ENCODE measurements at places on chromosomes 11 and 22.

GRCh38 chr11:132264616-132265015, 894.2 kb downstream of the NTM start:
- no peak for DNase-seq

- DNase-seq: no peak
These were observed 29.3 kb downstream of the LINC01488 start for GRCh38 chr11:69510471-69511357.

DNA sequence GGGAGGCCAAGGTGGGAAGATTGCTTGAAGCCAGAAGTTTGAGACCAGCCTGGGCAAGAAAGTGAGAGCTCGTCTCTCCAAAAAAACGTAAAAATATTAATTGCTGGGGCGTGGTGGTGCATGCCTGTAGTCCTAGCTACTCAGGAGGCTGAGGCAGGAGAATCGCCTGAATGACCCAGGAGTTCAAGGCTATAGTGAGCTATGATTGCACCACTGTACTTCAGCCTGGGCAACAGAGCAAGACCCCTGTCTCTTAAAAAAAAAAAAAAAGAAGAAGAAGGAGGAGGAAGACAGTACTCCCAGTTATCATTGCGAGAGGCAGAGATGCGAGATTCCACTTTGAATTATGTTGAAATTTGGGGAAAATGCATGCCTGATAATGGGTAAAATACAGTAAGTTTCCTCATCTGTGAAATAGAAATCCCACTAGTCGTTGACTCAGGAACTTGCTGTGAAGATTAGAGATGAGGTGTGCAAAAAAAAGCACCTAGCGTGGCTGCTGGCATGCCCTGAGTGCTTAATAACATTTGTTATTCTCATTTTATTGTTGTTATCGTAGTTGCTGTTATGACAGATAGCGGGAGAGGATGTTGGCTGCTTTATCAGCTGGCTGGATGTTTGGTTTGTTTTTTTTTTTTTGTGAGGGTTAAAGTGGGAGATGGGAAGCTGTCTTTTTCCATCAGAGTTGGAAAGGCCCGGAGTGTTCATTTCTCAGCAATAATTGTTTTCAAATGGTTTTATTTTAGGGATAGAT, 33.4 kb downstream of the BCR start:
- DNase-seq: no peak

- DNase-seq: no peak
These were observed 151.4 kb downstream of the MSANTD4 start for GRCh38 chr11:105870516-105871113.

Data from stimulated activated CD4-positive, alpha-beta T cell treated with anti-CD3 and anti-CD28 coated beads, Interleukin-4, amount 100 ng/mL, for 48 hours (primary cell).